Activated CD4-positive, alpha-beta T cell treated with anti-CD3 and anti-CD28 coated beads, Interleukin-2, Interleukin-4, amounts not matched to agents 100 ng/mL and 50 ng/mL, durations not matched to agents 16 hours and 8 hours (primary cell): ENCODE measurements at places on chromosomes 7 and 10.

- DNase-seq = no peak
These were observed 3.2 kb upstream of the NRBF2 start for GRCh38 chr10:63129888-63130287.

DNA sequence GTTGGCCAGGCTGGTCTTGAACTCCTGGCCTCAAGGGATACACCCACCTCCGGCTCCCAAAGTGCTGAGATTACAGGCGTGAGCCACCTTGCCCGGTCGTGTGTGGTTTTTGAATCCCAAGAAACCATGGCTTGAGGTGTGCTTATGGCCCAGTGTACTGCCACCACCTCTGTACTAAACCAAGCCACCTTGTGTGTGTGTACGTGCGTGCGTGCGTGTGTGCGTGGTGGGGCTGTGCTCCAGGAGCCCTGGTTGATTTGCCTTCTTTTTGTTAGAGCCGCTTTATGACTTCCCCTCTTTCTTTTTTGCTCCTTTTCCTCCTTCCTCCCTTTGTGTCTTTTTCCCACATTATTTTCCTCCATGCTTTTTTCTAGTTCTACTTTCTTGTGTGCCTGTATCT, 121.4 kb downstream of the CAMK1D start:
- DNase-seq = no peak

DNA sequence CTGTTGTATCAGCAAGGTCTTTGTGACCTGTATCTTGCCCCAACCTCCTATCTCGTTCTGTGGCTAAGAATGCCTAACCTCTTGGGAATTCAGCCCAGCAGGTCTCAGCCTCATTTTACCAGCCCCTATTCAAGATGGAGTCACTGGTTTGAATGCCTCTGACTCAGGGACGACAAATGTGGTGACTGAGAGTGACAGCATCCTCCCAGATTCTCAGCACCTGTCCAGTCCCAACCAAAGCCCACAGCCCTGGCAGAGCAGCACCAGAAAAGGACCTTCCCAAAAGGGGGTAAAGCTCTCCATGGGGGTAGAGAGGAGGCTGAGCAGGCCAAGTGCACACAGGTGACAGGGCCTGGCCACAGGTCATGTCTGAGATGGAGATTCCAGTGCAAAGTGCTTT, 35.4 kb upstream of the GPAM start:
- no peak for DNase-seq

GRCh38 chr7:148153616-148154284, 436.8 kb upstream of the C7orf33 start:
- no peak for DNase-seq

DNA sequence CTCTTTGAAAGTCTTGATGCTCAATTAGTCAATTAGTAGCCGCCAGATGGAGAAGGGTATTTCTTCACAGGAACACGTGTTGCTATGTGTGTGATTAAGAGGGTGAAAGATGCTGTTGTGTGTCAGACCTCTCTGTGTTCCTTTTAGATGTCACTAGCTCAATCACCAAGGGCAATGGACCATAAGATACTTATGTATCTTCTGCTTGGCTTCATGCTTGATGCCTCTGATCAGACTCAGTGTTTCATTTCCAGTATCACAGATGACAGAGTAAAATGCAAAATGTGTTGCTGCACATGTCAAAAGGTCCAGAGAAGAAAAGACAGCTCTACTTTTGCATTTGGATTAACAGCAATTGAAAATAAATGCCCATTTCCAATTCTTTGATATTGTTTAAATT, 865.9 kb downstream of the CNTNAP2 start:
- no peak for DNase-seq

DNA sequence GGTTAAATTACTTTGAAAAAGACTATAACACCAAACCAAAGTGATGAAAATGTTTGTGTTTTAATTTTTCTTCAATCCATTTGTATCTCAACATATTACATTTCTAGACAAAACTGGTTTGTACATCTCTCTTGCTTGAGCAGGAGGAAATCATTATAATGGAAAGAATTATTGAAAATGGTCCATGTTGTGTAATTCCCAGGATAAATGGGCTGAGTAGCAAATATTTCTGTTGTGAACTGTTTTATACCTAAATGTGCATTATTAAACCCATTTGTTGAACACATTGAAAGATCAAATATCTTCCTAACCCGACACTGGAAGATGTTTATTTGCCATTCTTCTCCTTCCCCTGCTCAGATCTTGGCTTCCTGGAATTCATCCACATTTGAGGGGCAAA, 14.1 kb upstream of the CDK6 start:
- DNase-seq = no peak
